ENCODE measurements at places on chromosomes 3 and 15.

DNA sequence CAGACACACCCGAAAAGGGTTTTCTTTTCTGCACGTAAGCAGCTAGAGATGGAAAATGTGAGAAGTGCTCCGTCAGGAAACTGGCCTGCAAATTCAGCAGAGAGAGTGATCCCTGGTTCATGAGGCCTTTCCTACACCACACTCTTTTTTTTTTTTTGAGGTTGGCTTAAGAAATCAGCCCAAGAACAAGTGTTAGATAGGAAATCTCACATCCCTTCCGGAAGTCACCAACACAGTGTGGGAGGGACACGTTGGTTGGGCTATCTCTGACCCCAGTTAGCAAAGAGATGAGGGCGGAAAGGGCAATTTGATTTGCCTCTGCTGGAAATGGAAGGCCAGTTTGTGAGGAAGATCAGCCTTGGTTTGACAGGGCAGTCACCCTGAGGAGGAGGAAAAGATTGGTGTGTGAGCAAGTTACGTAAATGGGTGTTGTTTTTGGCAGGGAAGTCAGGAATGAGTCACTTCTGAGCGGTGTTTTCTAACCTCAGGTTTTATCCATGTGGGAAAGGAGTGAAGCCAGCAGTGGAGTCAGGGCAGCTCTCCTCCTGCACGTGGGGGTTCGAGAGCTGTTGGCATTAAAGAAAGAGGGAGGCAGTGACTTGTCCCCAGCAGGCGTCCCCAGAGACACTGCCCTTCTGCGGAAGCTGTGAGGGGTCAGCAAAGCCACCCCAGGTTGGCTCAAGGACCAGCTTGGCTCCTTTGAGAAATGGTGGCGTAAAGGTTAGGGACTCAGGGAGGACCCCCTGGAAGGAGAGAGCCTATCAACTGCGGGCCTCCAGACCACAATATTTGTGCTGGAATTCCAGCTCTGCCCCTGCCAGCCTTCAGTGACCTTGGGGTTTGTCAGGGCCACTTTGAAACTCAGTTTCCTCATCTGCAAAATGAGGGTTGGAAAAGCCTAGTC lies 237.6 kb upstream of the BHLHE40 start:
- DNase-seq: no peak

DNA sequence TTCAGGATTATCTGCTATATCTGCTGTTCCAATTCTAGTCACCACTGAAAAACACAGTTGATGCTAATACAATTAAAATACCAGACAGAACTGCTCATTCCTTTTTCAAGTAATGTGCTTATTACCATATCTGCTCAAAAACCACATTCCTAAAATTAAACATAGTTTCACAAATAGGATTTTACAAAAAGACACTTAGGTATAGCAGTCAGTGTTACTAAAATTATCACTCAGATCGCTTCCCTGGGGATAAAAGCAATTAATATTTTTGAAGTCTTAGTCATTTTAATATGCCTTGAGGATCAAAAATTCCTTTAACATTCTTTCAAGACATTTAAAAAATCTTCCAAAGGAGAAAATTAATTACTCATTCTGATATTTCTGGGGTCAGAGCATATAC lies 71.5 kb downstream of the RAD18 start:
- DNase-seq: no peak

DNA sequence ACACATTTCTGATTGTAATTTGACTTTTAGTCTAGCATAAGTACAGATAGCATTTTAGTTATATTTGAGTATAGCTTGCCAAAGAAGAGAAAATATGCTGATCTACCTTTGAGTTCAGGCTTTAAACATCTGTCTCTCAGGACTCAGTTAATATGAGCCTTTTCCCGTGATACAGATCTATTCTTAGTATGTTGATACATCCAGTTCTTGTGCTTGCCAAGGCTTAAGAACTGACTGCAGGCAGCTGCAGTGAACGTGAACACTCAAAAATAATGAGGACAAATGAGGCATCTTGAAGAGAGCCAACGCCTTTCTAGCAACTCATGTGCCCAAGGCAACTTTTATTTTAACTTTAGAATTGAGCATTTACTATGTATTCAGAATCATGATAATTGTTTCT lies 325.5 kb downstream of the SI start:
- DNase-seq: no peak

- DNase-seq: no peak
Observed at GRCh38 chr3:14725013-14725412, 50.1 kb downstream of the C3orf20 start.

GRCh38 chr15:41258750-41259471 lies 27.8 kb downstream of the CHP1 start:
- DNase-seq: no peak

DNA sequence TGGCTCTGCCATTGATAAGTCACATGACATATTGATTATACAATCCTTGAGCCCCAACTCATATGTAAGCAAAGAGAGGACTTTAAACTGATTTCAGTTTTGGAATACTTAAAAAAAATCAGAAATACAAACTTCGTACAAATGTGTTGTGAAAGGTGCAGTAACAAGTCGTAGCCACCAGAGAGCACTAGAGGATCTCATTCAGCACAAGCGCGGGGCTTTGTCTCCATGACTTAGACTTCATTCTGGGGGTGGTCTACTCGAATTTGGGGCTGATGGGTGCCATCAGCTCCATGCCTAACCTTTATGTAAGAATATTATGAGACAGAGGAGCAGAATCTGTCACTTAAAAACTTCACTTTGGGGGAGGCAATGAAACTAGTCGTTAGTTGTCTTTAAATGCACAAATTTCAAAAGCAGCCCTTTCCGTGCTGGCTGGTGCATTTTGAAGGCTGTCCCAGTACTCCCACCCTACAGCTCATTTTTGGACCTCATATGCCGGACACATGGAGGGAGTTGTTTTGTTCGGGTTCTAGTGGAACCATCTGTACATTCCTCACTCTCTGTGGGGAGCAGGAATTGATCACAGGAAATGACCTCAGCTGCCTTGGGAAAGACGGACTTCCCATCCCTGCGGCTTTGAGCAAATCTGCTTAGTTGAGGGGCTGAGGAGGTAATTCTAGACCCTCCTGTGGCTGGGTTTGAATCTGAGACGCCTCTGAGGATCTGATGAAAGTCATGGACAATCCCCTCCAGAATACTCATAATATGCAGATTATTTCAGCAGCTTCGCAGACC lies 27.5 kb upstream of the MASP1 start:
- peak; percentile 15 for DNase-seq

DNA sequence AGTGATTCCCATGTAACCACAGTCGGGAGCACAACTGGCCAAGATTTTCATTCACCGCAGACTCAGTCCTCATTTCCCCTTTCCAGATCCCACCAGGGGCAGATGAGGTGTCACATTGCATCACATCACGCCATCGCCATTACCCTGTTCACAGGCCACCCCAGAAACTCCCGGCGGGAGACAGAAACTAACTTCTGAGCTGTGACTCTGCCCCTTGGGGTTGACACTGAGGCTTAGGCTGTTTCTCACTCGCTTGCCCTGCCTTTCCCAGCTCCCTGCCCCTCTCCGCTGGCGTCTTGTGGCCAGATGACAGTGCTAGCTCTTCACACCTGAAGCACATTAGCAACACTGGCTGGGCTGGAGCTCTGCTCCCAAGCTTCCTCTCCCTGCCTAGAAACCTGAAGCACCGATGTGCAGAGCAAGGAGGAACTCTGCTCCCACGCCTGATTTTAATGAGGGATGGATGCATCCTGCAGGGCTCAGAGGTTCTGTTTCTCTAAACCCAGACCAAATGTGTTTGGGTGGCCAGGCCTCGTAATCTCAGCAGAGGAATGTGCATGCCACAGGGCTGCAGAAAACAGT lies 88.8 kb upstream of the CTDSPL start:
- DNase-seq: no peak

DNA sequence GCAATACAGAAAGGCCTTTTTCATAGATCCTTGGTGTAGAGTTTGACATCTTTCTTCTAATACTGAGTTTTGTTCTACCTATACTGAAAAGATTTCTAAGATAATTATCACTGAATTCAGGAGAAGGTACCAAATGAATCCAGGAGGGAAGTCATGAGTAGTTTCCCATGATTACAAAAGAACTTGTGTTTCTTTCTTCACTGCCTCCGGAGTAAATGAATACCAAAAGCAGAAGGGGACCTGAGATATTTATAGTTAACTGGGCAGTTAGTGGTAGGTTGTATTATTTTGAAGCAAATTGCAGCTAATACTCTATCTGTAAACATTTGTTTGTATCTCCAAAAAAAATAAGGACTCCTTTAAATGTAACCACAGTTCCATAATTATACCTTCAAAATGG lies 175.4 kb downstream of the SUCNR1 start:
- no peak for DNase-seq

DNA sequence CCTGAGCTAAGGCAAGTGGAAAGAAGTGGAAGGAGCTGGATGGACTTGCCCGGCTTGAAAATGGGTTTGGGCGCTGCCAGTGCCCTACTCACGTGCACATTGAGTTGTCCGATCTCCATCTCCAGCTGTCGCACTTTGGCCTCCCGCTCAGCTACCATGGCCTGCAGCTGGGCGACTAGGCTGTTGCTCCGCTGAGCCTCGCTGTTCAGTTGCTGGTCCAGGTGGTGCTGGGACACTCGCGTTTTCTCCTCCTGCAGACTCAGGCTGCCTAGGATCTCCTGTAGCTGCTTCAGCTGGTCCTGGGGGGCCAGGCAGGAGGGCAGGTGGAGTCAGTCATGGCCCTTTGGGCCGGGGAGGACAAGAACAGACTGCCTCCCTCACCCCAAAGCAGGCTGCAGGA lies 33.0 kb upstream of the HHATL start:
- DNase-seq: no peak
